ENCODE measurements at places on chromosomes 5 and 9.

DNA sequence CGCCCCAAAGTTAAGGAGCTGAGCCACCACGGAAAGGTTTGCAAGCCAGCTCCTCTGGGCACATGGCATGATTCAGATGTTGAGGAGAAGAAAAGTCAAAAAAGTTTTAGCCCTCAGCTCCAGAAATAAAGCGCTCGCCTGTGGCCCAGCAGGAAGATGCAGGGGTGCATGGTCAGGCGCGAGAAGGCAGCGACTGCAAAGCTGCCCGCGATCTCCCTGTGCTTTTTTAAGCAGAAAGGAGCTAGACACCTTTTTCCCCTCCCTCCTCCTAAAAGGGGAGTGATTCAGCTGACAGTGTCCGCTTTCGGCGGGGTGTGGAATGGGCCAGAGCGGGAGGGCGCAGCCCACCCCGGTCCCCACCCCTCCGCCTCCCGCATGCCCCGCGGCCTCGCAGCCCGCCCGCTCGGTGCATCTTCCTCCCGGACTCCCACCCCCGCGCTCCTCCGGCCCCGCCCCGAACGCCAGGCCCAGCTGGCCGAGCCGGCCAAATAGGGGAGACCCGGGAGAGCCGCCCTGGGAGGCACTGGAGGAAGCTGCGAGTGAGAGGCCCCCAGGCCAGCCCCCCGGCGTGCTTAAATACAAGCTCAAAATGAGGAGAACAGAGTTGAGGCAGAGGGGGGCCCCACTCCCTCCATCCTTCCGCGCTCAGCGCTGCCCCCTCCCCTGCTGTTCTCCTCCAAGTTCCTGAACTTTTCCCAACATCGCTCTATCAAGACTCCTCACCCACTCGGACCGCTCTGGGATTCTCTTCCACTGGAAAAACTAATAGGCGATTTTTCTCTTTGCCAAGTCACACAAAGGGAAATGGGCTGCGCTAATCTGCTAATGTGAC lies at the start of gene ADAMTS12:
Gene ADAMTS12 (minus strand): TSS at position 203 of the 832 bp plus-strand sequence. CDS start 134 bp downstream, at position 69.
- no peak for DNase-seq

- no peak for DNase-seq
Measured at GRCh38 chr9:79116041-79116440, 455.7 kb upstream of the TLE4 start.

DNA sequence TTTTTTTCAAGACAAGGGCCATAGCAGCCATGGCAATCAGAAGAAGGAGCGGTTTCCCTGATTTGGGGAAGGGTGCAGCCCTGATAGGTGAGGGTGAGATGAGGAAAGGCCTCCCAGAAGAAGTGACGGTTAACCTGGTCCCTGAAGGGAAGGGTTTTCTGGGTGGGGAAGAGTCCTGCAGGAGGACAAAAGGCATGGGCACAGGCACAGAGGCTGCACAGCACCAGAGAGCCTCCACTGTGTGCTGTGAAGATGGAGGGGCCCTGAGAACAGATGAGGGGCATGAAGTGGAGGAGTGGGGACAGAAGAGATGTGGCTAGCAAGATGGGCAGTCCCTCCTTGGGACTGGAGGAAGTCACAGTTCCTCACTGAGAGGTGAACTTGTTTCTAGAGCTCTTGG lies 46.3 kb upstream of the CXCL14 start:
- DNase-seq: no peak

- no peak for DNase-seq
Measured at GRCh38 chr5:94538260-94538659, 80.1 kb downstream of the KIAA0825 start.

DNA sequence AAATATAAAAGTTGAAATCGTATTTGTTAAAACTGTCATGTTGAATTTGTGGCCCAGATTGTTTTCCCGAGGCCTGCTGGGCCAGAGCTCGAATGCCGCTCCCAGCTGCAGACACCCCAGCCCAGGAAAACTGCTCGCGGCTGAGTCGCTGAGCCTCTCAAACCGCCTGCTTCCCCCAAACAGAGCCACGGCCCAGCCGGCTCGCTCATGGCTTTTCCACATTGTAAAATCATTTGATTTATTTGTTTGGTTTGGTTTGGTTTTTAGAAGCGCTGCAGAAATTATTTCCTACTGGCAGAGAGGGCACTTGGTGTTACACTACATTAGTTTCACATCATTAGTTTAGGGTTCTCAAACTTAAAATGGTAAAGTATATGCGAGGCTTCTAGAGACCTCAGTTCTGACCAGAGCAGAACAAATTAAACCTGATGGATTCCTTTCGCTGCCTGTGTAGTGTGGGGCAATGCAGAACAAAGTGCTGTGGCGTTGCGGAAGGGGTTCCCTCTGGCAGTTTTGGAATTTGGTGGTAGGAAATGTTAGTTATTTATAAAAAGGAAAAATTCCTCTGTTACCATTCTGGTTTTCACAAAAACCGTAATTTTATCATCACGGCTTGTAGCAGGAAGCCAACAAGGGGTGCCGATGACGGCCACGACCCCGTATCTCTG lies 156.5 kb upstream of the PITX1 start:
- no peak for DNase-seq

DNA sequence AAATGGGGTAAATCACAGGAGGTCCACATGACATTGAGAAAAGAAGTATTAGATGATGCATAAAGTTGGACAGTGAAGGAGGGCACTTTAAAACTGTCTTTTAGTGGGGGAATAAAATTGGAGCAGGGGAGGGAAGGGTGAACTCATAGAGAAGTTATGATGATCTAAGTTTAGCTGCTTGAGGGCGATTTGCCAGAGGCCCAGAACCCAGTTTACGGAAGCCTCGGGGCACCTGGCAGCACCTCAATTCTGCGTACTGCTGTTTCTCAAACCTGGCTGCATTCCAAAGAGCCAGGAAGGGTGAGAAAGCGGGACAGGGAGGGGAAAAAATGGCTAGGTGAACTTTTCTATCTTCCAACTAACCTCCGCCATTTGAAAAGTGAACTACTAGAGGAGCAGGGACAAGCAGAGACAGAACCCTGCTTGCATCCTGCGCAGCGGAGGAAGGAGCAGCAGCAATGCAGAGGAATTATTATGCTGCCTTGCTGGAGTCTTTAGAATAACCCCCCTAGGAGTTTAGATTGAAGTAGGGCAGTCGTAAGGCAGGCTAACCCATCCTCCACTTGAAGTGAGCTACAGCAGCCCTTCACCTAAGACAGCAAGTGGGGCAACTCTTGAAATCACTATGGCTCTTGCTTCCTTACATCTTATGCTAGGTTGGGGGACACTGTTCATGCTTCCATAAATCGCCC lies 316.8 kb downstream of the BRINP1 start:
- DNase-seq: no peak

GRCh38 chr5:307794-308579 lies 13.5 kb upstream of the AHRR start:
- no peak for DNase-seq

- DNase-seq: no peak
Measured at GRCh38 chr5:90294604-90295003, 115.0 kb downstream of the CETN3 start.

- DNase-seq: no peak
Measured at GRCh38 chr9:22237497-22238363, 208.9 kb upstream of the DMRTA1 start.

DNA sequence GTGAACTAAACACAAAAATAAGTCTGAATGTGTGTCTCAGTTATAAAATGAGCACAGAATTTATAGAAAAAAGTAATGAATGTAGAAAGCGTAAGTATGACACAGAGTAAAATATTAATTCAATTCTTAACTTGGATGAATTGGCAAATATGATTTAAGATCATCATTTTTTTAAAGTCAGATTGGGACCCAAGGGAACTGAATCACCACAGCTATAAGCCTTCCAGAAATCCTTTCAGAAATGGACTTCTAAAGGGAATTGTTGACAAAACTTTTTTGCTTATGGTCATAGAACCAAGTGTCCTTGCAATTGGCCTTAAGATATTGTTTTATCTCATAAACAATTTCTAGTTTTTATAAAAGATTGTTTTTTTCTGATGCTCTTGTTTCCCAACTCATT lies 495.1 kb upstream of the DAB2 start:
- no peak for DNase-seq

DNA sequence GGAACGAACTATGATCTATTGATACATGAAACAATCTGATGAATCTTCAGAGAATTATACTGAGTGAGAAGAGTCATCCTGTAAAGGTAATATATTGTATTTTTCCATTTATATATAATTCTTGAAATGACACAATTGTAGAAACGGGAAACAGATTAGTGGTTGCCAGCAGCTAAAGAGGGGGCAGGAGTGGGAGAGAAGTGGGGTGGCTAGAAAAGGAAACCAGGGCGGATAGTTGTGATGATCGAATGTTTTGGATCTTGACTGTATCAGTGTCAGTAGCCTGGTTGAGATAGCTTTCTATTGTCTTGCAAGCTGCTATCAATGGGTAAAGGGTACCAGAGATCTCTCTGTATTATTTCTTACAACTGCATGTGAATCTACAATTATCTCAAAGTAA lies 17.7 kb upstream of the RAPGEF1 start:
- DNase-seq: no peak

- DNase-seq: no peak
Measured at GRCh38 chr5:42216904-42217303, 206.3 kb upstream of the GHR start.

GRCh38 chr5:76926329-76927105 lies 26.3 kb upstream of the CRHBP start:
- no peak for DNase-seq

GRCh38 chr5:111142932-111143331 lies 50.8 kb downstream of the WDR36 start:
- no peak for DNase-seq

DNA sequence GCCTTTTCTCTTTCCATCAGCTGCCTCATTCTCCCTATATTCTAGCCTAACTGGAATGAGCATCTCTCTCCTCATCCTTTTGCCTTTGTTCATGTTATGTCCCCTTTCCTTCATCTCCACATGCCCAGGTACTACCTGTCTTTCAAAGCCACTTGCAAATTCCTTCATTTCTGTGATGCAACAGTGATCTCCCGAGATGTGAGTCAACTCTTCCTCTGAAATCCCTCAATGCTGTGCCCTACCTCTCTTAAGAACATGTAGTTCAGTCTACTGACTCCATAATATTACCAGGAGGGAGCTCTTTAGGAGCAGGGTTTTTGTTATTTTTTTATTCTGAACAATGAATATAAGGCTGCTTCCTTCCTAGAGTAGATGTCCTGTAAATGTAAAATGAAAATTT lies 91.6 kb downstream of the ZNF462 start:
- DNase-seq: no peak

DNA sequence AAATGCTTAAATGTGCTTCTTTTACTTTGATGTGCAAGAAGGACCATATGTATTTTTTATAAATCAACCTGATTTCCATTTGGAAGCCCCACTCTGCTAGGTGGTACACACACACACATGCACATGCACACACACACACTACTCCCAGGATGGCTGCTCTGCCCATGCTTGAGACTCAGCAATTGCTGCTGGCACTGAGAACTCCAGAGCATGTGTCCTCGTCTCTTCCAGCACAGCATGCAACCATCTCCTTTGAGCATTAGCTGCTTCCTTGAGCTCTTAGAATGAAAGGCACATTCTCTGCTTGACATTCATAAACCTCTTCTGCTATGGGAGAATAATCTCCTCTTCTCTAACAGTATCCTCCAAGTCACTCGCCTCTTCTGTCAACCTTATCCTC lies 115.9 kb downstream of the FEM1C start:
- no peak for DNase-seq

- DNase-seq: no peak
Measured at GRCh38 chr5:28766565-28767158, 1728.3 kb upstream of the CDH9 start.

- DNase-seq: no peak
Measured at GRCh38 chr9:71984831-71985281, 73.4 kb downstream of the C9orf85 start.

DNA sequence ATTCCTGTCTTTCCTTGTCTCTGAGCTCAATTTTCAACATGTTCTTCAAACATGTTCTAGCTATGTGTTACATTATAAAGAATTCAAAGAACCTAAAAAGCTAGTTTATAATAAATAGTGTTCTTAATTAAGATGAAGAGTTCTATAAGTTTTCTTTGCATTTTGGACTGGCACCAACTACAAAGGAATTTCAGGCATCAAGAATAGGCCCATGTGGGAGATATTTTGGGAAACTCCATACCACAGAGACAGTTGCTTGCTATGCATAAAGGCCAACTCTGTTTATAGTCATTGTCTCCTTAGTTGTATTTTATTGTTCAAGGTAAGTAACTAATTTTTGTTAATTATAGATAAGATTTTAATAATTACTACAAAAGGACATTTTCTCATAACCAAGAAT lies 4.5 kb downstream of the SLF1 start:
- DNase-seq: no peak

DNA sequence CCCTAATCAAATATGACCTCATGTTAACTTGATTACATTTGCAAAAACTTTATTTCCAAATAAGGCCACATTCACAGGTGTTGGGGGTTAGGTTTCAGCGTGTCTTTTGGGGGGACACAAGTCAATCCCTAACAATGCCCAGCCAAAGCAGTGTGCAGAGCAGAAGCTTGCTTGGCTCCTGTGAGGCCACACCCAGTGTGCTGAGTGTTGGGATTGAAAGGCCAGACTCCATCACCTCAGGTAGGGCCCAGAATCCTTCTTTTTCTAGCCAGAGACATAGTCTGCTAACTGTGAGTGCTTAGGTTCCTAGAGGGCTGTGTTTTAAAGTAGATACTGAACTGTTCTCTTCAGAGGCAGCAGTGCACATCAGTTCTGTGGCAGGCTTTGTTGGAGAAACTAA lies 27.9 kb downstream of the KDM4C start:
- no peak for DNase-seq

GRCh38 chr9:3467593-3468219 lies 58.1 kb downstream of the RFX3 start:
- DNase-seq: peak; percentile 39

- no peak for DNase-seq
Measured at GRCh38 chr9:90058182-90058763, 453.5 kb downstream of the GADD45G start.

DNA sequence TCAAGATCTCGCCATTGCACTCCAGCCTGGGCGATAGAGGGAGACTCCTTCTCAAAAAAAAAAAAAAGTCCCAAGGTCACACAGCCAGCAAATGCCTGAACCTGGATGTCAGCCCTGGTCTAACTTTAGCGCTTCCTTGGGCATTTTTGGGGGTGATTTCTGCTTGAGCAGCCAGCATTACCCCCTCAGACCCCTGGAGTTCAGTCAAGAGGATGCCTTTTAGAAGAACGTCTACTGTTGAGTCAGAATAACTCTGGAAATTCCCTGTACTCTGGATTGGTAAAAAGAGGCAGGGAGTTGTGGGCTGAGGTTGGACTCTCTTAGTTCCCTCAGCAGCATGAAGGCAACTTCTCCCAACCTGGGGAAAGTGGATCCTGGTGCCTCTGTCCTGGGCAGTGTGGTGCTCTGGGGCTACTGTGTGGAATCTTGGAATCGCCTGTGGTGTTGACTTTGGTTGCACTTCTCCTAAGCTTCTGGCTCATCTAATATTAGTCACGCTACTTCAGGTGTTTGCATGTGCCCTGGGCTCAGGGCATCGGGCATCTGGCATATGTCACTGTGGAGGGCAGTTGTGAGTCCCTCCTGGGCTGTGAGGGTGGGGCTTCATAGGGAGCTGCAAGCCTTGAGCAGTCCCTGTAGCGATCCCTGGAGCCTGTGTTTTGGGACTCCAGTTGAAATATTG lies 32.2 kb downstream of the STXBP1 start:
- DNase-seq: no peak

- no peak for DNase-seq
Measured at GRCh38 chr9:21513431-21513830, 31.3 kb upstream of the IFNE start.

- no peak for DNase-seq
Measured at GRCh38 chr9:89864257-89864656, 259.4 kb downstream of the GADD45G start.
